GM10248 (cell line): ENCODE measurements at places on chromosomes 1 and 21.

DNA sequence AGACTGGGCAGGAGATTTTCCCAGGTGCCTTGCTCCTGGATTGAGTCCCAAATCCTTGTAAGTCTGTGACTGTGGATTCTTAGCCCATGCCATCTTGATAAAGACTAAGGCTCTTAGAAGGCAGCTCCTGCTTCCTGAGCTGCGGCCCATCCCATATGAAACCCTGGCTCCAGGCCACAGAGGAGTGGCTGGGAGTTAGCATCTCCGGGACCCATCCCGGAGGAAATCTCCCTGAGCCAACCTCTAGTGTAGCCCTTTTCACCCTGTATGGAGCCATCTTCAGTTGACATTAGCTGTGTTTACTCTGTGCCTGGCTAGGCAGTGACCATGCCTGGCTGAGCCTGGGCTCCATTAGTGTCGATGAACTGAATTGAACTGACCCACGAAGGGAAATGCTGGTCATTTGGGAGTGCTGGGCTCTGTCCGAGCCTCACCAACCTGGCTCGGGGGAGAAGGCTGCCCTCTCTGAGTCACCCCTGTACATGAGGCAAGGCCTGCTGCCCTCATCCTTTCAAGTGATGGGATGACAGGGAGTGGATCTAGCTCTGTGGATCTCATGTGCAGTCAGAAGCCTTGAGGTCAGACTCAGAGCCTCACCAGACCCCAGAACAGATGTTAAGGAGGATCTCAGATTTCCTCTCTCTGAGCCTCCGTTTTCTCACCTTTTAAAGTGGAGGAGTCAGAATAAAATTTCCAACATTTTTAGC lies 37.5 kb downstream of the LGR6 start:
- no peak for DNase-seq

- no peak for DNase-seq
These were observed 24.7 kb upstream of the RAB3GAP2 start for GRCh38 chr1:220296981-220297380.

DNA sequence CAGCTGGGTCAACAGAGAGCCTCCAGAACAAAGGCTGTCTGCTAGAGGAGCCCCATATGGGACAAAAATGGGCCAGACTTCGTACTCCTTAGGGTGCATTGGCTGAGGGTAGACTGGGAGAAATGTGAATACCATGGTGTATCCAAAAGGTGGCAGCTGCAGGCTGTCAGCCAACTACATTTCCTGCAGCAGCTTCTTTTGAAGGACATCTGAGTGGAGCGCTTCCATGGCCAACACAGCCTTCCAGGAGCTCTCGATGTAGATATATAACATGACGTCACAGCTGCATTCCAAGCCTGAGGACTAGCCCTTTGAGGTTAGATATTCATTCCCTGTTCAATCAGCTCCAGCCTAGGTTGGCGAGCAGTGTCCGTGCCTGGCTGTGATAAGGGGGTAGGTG lies 107.7 kb downstream of the MAB21L3 start:
- DNase-seq, result no peak

DNA sequence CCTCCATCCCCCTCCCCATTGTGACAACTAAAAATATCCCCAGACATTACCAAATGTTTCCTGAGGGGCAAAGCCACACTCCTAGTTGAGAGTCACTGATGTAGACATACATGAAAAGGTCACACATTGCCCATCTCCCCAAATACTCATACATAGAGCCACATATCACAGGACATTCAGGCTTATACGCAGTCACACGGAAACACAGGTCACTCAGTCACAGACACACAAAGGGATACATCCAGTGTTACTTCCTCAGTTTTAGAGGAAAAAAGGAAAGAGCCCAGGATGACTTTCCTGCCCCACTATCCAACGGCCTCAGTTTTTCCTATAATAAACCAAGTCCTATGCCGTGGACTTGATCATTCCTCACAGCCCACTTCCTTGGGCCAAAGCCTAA lies 1.9 kb downstream of the SLC39A1 start:
- no peak for DNase-seq

DNA sequence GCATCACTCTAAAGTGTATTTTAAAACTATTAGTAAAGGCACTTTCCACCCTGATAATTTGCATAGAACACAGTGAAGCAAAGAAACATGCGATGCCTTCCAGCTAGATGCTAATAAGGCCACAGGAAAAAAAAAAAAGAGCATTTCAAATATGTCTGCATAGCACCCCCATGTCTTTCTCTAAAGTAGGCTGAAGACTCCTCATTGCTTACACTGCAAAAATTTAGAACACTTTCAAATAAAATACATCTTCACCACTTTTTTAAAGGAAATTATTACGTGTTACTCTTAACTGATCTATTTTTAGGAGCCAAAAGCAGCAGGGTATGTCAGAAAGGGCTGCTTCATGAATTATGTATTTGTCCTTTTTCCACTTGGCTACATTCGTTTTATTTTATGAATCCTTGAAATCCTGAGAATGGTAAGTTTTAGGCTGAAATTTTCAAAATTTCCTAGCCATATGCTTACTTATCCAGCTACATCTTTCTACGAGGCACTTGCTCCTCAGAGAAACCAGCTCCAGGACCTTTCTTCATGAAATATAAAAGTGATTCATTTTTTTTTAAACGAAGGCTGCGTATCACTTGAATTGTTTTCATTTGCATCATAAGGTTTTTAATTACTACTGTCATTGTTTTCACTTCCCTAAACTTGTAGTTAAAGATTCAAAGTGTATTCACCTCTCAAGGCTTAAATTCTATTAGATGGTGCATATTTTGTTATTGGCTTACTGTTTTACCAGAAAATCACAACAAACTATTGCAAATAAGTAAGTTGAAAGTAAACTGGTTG lies 513.0 kb downstream of the PTPRC start:
- DNase-seq, result peak; percentile 8

GRCh38 chr1:9271283-9271682 lies 21.4 kb upstream of the SPSB1 start:
- no peak for DNase-seq

GRCh38 chr1:182101415-182102042 lies 40.0 kb upstream of the ZNF648 start:
- no peak for DNase-seq

DNA sequence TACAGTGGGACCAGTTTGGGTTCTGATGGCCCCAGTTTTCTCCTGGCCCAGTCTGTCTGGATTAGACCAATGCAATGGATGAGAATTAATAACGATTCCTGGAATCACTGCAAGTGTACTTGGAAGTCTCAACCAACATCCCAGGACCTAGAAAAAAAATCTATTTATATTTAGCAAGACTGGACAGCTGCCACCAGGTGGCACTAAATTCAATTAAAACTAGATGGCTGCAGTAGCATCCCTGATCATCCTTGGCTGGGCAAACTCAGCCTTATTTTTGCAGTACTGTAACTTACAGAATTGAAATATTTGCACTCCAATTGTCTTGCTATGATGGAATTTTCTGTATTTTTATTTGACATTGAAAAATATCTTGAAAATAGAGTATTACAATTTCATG lies 165.7 kb downstream of the NCAM2 start:
- peak; percentile 10 for DNase-seq

- DNase-seq, result no peak
These were observed 27.5 kb downstream of the TMEM51 start for GRCh38 chr1:15180945-15181523.

- no peak for DNase-seq
These were observed 669.3 kb downstream of the MATN1 start for GRCh38 chr1:30054126-30054525.

DNA sequence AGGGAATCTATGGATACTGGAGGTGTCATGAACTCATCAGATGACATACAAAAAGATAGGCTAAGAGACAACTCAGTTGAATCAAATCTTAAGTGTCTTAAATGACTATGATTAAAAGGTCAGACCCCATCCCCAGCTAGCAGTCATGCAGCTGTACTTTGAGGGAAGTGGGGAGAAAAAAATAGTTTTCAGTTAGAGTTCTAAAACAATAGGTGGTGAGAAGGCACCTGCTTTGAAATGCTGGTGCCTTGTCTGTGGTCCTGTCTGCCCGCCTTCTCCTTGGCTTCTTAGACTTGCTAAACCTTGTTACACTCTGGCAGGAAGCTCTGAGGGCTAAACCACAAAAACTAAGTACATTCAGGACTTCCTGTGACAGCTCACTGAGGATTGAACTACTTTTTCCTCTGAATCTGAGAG lies 15.3 kb downstream of the CD2 start:
- peak; percentile 53 for DNase-seq

GRCh38 chr1:198599749-198600148 lies 39.1 kb upstream of the PTPRC start:
- no peak for DNase-seq

- no peak for DNase-seq
These were observed at the start of gene SLC26A9 for GRCh38 chr1:205943245-205943644. Gene SLC26A9, minus strand, starts transcription at chr1:205943456. Its CDS starts 7,636 bp downstream, at chr1:205935820.

GRCh38 chr1:230507666-230508402 lies 81.7 kb upstream of the PGBD5 start:
- DNase-seq, result no peak

- no peak for DNase-seq
These were observed 28.8 kb downstream of the TOR1AIP1 start for GRCh38 chr1:179910934-179911333.

GRCh38 chr1:214540324-214540723 lies 11.1 kb downstream of the PTPN14 start:
- no peak for DNase-seq

- DNase-seq, result no peak
These were observed 25.7 kb upstream of the KCNK1 start for GRCh38 chr1:233587958-233588799.

GRCh38 chr1:96487971-96488370 lies 233.6 kb upstream of the PTBP2 start:
- DNase-seq, result no peak

DNA sequence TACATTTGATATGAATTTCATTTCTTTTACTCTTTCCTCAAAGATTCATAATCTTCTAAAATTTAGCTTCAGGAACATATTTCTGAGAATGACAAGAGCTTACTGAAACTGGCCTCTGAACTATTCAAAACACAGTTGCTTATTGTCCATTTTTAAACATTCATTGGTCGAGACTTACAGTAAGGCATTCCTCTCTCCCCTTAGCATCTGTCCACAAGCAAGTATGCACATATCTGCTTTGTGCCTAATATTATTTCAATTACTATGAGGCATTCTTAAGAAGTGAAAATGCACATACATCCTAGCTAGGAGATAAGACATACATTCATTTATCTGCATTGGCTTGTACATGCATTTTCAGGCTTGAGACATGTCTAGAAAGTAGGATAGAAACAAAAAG lies 488.7 kb downstream of the PTBP2 start:
- no peak for DNase-seq

DNA sequence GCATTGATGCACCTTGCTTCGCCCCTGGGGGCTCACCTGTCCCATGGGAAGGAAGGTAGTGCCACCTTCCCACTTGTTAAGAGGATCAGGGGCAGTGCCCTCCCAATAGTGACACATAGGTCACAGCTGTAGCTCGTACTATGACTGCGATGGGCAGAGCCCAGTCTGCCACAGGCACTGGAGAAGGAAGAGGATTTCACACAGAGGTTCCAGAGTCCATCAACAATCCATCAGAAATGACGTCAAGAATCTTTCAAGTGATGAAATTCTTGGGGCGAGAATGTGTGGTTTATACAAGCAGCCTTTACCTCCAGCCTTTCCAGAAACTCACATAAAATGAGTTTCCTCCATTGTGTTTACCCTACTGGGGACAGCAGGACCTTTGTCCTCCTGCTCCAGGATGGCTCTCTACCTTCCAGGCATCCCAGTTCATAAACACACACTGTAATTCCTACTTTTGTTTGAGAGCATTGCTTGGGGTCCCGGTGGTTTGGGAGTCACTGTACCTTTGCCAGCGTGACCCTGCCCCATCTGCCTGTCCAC lies 260.6 kb upstream of the VAMP3 start:
- no peak for DNase-seq

DNA sequence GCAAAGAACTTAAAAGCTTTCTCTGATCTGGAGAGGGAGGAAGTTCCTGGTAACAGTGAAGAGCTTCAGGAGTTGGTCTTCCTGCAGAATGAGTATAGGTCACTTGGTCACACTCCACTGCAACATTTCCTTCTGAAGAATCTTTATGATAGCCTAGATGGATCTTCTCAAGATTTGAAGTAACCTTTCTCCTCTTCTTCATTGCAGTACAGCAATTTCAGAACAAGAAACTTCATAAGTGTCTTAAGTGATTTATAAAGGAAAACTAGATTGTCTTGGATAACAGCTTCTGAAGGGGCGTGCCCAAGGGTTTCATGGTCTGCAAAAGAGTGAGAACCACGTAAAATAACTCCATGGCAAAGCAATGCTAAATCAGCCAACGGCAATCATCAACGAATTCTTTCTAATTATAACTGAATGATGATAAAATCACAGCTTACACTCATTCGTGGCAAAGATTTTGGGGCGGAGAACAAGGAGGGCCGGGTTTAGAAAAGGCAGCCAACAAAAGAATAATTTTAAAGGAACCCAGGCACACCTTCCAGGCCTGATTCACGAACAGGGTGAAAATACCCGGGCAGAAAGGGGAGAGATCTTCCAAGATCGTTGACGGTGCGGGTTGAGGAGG lies 53.9 kb upstream of the ASPM start:
- DNase-seq, result no peak

DNA sequence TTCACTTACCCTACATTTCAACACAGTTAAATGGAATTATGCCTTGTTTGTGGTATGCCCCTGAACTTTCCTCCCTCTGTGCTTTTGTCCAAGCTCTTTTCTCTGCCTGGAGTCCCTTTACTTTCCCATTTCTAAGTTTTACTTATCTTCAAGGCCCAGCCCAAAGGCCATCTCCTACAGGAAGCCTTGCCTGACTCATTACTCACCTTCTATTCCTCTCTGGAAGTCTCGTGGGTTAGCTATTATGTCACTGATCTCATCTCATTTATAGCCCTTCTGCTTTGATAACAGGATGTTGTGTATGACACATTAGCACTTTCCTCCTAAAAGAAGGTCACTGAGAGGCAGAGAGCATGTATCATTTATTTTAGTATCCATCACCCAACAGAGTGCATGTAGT lies 78.8 kb upstream of the CD1D start:
- DNase-seq, result no peak

DNA sequence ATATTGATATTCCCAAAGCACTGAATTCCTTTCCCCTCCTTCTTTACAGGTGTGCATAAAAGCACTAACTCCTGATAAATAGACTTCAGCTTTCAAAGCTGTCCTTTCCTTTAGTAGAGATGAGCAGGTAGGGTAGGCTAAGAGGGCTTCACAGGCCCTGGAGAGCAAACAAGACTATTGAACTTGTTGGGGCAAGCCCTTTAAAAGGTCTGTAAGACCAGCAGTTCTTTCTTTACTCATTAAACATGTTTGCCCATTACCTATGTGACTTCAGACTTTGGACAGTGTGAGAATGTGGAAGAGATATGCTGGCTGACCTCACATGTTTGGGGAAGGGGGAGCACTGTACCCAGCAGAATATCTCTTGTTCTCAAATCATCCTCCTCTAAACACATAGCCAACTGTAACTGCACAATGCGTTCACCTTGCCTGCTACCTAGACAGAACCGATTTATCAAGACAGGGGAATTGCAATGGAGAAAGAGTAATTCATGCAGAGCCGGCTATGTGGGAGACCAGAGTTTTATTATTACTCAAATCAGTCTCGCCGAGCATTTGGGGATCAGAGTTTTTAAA lies 27.1 kb upstream of the HAO2 start:
- no peak for DNase-seq

GRCh38 chr1:30914587-30914922 lies 6.0 kb upstream of the SDC3 start:
- no peak for DNase-seq

- no peak for DNase-seq
These were observed 62.2 kb downstream of the LRRC40 start for GRCh38 chr1:70143048-70143659.

- no peak for DNase-seq
These were observed 197.7 kb downstream of the SMYD3 start for GRCh38 chr1:246309247-246309884.
